ENCODE measurements at places on chromosomes 13 and 19. TPM values are rescaled to one million over a fixed set of nuclear protein-coding genes. Genes with fewer than 3 reads are reported as not detected.

CEACAM21 gene
- 0.27 TPM for total RNA-seq

CYP2F1 gene
- total RNA-seq: not detected

PSG1 gene
- total RNA-seq: not detected

APBA3 gene
- total RNA-seq: 12.5 TPM

PSG11 gene
- total RNA-seq: not detected

PRR19 gene
- total RNA-seq: 0.16 TPM

CERS1 gene
- total RNA-seq: 1.8 TPM

SIGLEC8 gene
- total RNA-seq: not detected

FFAR2 gene
- 0.97 TPM for total RNA-seq

ZNF69 gene
- 2.7 TPM for total RNA-seq

GDF15 gene
- 4.3 TPM for total RNA-seq

GRK1 gene
- 0.48 TPM for total RNA-seq

CEACAM3 gene
- total RNA-seq: 0.97 TPM

FTL gene
- total RNA-seq: 827 TPM

SMIM24 gene
- total RNA-seq: not detected

KMT5C gene
- total RNA-seq: 6.1 TPM

ZNF846 gene
- total RNA-seq: 10.5 TPM

THSD8 gene
- 0.94 TPM for total RNA-seq

MIDN gene
- total RNA-seq: 97.5 TPM

FAM83E gene
- total RNA-seq: not detected

KL gene
- 1.9 TPM for total RNA-seq

PLK5 gene
- not detected for total RNA-seq

ATCAY gene
- not detected for total RNA-seq

GPC5 gene
- 0.86 TPM for total RNA-seq

CFAP97D2 gene
- not detected for total RNA-seq

ZNF99 gene
- total RNA-seq: 0.11 TPM

LILRB1 gene
- 1.5 TPM for total RNA-seq

FRY gene
- 202 TPM for total RNA-seq

OR10H4 gene
- total RNA-seq: not detected

MED4 gene
- total RNA-seq: 39.6 TPM

LILRB5 gene
- 4.4 TPM for total RNA-seq

EDNRB gene
- 21.7 TPM for total RNA-seq

MAMSTR gene
- 3.2 TPM for total RNA-seq

CALR gene
- 412 TPM for total RNA-seq

KIR2DL3 gene
- total RNA-seq: not detected

DYRK1B gene
- 31.2 TPM for total RNA-seq

FUT3 gene
- total RNA-seq: not detected

LGALS13 gene
- total RNA-seq: not detected

ZGLP1 gene
- 1.9 TPM for total RNA-seq

CEACAM16 gene
- not detected for total RNA-seq

PRKCSH gene
- 100 TPM for total RNA-seq

RNF225 gene
- not detected for total RNA-seq

KATNAL1 gene
- total RNA-seq: 95.3 TPM

NBEA gene
- 27.3 TPM for total RNA-seq

ZIC2 gene
- not detected for total RNA-seq

ZNF324B gene
- total RNA-seq: 3.7 TPM

KRTDAP gene
- not detected for total RNA-seq
